ENCODE measurements at places on chromosomes 6 and 20. TPM values are rescaled to one million over a fixed set of nuclear protein-coding genes. Genes with fewer than 3 reads are reported as not detected.

- no peak for DNase-seq
These were observed 49.2 kb downstream of the SERAC1 start for GRCh38 chr6:158118886-158119285.

DNA sequence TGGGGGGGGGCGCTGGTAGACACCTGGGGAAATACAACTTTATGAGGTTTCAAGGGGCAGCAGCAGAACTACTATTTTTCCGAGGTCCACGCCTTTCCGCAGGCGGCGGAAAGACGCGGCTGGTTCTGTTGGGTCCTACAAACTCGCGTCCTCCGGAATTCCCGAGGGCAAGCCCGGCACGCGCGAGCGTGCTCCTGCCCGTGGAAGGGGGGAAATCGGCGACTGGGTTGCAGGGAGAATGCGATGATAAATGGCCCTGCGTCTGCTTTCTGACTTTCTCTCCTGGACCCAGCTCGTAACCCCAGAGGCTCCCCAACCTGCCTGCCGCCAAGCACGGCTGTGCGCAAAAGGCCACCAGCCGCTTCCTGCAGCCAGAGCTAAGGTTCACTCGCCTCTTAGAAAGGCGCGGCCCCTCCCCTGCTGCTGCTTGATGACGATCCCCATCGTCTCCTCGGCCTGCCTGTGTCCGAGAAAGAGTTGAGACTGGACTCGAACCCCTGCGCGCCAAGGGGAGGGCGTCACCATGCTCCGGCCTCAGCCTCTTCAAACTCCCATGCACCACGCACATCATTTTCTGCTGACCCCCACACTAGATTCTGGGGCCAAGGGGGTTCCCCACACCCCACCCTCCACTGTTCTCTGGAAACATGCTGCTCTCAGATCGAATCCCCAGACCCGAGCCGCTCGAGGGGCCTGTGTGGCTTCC is 6.7 kb downstream of the FOXA2 start:
- DNase-seq: no peak

- no peak for DNase-seq
These were observed 192.8 kb downstream of the LY86 start for GRCh38 chr6:6781172-6781872.

DNA sequence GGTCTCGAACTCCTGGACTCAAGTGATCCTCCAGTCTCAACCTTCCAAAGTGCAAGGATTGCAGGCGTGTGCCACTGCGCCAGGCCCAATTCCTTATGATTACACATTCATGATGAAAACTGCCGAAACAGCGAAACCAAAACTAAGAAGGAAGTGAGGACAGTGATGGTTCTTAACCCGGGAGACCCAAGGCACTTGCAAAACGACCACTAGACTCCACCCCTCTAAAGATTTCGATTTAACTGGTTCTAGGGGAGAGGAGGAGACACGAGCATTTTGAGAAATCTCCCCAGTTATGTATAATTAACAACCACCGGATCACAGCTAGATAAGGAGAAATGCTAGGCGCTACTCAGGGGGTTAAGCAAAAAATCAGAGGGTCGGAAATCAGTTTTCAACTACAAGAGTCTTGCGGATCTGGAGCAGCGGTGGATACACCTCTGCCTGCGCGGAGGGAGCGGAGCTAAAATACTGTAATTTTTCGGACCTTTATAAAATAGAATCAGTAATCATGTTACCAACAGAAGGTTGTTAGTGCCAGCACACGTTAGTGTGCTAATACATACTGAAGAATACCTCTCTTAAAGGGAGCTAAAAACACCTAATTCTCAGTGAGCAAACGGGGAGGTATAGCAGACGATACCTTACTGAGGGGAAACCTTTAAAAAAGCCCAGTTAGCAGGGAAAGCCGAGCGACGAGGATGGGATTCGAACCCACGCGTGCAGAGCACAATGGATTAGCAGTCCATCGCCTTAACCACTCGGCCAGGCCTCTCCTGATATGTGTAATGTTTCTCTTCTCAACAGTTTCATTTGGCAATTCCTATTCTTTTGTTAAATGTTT is 60.0 kb upstream of the BTN3A2 start:
- DNase-seq: peak; percentile 82

DNA sequence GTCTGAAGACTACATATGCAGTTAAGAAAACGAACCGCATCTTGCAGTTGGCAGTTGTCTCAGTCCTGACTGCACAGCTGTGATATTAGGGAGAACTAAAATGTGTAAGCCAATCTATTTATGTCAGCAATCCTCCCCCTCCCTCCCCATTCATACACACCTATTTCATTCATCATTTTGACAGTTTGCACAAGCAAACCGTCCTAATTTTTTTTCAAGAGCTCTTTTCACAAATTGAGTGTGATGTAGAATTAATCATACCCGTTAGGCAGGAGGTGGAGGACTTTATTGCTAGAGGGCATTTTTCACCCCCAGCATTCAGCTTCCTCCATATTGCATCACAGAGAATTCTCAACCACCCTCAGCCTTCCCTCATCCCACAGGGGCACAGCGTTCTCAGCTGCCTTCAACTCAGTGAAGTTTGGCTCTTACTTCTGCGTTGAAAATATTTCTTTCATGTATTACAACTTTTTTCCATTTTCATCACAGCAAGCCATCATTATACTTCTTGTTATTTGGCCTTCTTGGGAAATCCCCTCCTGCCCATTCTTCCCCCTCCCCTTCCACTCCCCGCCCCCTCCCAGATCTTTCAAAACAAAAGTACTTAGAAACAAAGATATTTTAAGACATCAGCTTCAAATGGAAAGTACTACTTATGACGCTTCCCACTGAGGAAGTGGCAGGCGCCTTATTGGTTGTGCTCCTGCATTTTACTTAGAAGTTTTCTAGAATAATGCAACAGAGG is 37.5 kb downstream of the NOX3 start:
- peak; percentile 28 for DNase-seq

DNA sequence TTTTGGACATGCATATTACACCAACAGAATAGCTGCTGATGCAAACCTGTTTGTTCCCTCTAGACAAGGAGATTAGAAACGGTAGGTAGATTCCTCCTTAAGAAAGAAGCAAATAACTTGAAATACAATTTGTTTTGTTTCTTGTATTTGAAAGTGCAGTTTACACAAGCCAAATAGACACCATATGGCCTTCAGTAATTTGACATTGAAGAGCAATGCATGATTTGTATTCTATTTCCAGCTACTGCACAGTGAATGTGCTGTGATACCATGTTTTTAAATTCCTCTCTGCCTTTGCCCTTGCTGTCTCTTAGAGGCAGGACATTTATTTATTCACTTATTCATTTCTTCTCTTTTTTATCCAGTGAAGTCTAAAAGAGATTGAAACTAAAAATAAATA is 31.9 kb upstream of the ANKEF1 start:
- DNase-seq: no peak

DNA sequence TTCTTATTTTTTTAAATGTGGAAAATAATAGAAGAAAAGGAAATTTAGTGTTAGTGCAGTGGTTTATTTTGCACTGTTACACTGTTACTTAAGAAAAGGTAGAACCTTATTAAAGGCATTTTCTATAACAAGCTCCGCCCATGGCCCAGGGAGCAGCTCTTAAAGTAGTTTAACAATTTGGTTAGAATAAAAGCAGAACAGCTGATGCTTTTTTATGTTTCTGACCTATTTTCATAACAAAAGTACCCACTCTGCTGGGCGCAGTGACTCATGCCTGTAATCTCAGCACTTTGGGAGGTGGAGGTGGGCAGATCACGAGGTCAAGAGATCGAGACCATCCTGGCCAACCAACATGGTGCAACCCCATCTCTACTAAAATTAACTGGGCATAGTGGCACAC is 32.6 kb downstream of the DSTN start:
- no peak for DNase-seq

The KHDC1L gene
- total RNA-seq: 0.39 TPM

The ZNF165 gene
- total RNA-seq: 1.3 TPM

The MAS1L gene
- 0.39 TPM for total RNA-seq

The NRSN1 gene
- 0.39 TPM for total RNA-seq

The ABT1 gene
- total RNA-seq: 12.3 TPM

The STK35 gene
- 13.1 TPM for total RNA-seq
